ENCODE measurements at places on chromosomes 1 and 21.

DNA sequence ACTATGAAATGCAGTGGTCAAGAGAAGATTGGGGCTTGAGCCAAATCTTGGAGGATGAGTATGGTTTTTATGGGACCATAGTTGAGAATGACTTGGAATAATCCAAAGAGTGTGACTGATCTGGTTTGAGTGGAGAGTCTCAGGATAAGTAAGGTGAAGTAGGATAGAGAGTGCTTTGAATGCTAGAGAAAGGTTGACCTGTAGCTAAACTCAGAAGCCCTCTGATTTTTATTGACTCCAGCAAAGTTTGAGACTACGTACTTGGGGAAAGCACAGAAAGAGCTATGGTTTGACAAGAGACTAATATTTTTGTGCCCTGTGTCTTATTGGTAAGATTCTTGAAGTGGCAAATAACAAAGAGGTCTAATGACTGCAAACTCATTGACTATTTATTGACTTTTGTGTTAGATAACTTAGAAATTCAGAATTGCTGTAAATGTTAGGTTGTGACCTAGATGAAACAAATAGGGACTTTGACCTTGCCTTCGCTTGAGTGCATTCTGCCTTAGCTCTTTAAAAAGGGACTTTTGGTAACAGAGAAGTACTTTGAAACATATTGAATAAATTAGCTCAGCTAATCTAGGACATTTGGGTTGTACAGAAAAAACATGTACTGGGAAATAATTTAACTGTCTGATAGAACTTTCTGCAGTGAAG is 35.1 kb downstream of the UAP1 start:
- no peak for DNase-seq

GRCh38 chr1:97412166-97412565 is 508.7 kb downstream of the DPYD start:
- DNase-seq: no peak

- no peak for DNase-seq
These were observed 5.9 kb downstream of the DUSP10 start for GRCh38 chr1:221735999-221736398.

- DNase-seq: no peak
These were observed 116.4 kb downstream of the SYT2 start for GRCh38 chr1:202593845-202594244.

- no peak for DNase-seq
These were observed 33.3 kb downstream of the RCC2 start for GRCh38 chr1:17405898-17406759.

Data from activated CD4-positive, CD25-positive, alpha-beta regulatory T cell (primary cell).